ENCODE measurements at places on chromosomes 7 and 10.

GRCh38 chr10:96619796-96620773, 33.3 kb upstream of the TM9SF3 start:
- no peak for DNase-seq

DNA sequence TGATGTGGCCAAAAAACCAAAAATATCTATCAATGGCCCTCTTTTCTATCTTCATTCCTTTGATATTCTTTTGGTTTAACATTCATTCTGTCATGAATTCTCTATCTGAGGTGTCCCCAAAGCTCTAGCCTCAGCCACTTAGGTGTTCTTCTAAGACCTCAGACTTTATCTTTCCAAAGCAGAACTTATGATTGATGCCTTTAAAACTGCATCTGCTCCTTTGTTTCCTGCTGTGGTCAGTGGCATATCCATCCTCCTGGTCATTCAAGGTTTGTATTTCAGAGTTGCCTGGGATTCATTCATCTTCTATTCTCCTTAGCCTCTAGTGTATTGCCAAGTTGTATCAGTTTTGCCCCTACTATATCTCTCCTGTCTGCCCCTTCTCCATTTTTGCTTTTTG, 30.6 kb downstream of the FHIP2A start:
- no peak for DNase-seq

DNA sequence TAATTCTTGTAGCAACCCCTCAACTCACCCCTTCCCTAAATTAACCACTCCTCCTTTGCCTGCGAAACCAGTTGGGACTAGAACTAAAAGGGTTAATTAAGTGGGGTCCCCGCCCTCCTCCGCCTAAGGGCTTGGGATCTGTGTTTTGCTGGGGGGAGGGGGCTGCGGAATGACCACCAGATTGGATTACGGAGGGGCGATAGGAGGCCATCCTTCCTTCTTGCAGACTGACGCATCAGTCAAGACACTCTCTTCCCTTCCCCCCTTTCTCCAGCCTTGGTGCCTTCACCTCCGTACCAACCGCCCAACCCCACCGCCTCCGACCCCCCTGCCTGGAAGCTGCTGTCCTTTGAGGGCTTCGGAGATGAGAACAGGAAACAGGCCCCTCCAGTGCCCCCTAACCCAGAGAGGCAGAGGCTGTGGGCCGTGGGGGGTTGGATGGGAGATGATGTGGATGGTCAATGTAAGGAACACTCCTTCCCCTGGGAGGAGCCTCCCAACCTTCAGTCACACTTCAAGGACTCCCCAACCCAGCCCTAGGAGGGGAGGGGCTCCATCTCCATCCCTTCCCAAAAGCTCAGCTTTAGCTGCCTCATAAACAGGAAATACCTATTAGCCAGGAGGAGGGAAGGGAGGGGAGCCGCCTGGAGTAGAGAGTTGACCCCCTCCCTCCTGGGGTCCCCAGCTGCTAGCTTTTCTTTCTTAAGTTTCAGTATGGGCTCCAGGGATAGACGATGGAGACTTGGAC, 997 bp upstream of the LDB1 start:
- DNase-seq: no peak

DNA sequence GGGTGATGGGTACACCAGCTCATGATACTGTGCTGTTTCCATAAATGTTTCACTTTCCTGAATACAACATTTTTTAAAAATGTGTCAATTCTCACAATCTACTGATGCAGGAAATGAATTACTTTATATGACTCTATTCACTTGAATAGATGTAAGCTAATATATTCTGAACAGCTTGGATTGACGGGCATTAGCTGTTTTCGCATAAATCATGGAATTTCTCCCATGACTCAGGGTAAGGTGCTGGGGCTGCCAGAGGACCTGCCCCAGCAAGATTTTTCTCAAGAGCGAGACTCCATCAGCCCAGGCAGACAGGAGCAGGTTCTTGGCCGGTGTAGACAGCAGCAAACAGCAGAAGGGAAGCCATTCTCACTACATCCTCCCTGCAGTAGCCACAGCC, 107.1 kb downstream of the PFKFB3 start:
- no peak for DNase-seq

- DNase-seq: no peak
Measured at GRCh38 chr7:109552017-109552416, 982.3 kb downstream of the DNAJB9 start.

- no peak for DNase-seq
Measured at GRCh38 chr7:49174396-49174795, 250.0 kb downstream of the CDC14C start.

- DNase-seq: no peak
Measured at GRCh38 chr10:117159390-117159789, 21.3 kb upstream of the VAX1 start.

DNA sequence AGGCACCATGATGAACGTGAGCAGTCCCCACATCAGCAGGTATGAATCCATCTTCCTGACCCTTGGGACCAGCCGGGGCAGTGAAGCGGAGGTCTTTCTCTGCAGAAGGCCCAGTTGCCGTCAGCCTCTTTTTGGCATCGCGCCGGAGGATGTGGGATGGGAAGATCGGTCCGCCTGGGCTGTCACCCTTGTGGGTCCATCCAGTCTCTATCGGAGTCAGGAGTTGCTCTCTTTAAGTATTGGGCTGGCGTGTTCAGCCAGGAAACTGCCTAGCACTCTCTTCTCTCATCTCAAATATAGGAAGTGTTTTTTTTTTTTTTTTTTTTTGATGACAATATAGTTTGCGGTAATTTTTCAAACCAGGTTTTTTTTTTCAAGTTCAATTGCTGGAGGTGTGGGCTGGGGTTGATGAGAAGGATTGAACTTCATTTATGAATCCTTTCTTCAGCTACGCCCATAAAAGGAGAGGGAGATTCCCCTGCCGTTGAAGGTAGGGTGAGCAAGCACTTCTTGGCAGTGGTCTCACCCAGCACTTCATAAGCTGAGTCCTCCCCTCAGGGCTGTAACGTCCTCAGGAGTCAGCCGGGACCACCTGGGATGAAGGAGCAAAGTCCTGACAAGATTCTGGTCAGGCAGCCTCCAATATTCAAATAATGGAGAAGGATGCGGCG, at the start of gene IL2RA:
Gene IL2RA, minus strand, starts transcription at position 267 of the 671 bp plus-strand sequence. Its CDS starts 216 bp downstream, at position 51.
- peak; percentile 58 for DNase-seq

GRCh38 chr7:66078067-66078466, 2.4 kb downstream of the ASL start:
- no peak for DNase-seq

DNA sequence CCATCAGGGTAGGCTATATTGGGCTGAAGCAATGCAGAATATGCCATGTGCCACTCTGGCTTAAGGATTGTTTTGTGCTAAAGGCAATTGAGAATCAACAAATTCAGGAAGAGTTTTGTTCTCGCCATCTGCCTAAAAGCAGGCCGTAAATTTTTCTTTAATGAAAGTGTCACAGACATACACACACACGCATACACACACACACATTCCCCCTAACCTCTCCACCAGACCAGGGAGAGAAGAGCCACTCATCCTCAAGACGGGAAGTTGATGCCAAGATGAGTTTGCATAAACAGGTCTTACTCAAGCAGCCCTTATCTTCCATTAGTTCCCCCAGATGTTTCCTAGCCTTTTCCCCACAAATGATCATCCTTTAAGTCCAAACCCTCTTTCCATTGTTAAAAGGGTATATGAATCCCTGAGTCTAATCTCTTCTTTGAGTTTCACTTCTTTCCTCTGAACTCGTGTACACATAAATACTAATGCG, 59.6 kb upstream of the TRIM24 start:
- no peak for DNase-seq

GRCh38 chr10:100554902-100555301, 19.2 kb downstream of the HIF1AN start:
- DNase-seq: no peak

DNA sequence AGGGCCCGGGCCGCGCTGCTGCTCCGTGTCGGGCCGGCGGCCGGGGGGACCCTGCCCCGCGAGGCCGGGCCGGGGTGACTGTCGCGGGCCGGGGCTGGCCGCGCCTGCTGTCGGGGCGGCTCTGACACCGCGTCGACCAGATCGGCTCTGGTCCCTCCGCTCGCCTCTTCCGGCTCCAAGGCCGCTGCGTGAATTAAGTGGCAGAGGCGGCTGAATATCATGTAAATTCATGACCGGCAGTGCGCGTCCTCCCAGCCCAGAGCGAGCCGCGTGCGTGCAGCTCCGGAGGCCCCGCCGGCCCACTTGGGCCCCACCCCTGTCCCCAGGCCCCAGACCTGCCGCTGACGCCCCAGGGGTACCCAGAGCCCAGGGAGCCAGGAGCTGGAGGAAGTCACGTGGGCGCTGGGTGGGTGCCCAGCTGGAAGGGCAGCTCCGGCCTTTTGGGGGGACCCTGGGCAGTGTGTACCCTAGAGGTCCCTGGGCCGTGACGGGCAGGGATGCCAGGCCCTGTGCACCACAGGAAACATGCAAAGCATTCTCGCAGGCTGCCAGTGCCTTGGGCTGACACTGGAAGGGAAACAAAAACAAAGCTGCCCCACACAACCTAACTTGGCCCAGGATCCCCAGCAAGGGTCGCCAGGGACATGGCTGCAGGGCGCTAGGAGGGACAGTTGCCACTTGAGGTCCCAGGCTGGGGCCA, 584.0 kb upstream of the MKI67 start:
- no peak for DNase-seq

- no peak for DNase-seq
Measured at GRCh38 chr7:985127-985416, 2.1 kb downstream of the CYP2W1 start.

- no peak for DNase-seq
Measured at GRCh38 chr10:129694184-129694583, 227.1 kb downstream of the MGMT start.

DNA sequence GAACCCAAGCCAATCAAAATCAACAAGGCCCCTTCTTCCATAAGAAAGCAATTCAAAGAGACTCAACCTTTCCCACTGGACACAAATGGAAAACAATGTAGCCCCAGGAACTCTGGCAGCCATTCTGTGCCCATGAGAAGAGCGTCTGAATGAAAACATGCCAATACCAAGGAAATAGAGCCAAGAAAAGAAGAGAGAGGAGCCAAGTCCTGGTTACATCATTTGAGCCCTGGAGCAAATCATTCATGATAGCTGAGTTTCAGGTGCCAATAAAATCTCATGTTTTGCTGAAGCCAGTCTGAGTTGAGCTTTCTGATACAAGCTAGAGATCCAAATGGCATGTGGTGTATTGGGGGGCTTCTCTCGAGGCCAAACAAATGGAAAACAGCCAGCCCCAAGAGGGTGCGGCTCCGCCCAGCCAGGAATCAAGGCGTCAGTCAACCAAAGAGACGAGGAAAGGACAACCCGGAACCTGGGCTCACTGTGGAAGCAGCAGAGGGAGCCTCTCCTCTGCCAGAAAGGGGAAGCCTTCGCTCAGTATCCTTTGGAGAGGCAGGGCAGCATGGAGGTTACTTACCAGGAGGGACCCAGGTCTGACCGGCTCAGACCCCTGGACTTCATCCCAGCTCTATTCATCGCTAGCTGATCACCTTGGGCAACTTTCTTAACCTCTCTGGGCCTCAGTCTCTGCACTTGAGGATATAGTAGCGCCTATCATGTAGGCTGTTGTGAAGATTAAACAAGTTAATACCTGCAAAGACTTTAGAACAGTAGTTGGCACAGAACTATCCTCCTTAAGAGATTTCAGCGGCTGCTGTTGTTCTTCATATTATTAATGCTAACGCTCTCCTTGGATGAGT, 61.8 kb downstream of the OAT start:
- DNase-seq: no peak

- DNase-seq: no peak
Measured at GRCh38 chr10:836782-837181, 94.7 kb downstream of the LARP4B start.

DNA sequence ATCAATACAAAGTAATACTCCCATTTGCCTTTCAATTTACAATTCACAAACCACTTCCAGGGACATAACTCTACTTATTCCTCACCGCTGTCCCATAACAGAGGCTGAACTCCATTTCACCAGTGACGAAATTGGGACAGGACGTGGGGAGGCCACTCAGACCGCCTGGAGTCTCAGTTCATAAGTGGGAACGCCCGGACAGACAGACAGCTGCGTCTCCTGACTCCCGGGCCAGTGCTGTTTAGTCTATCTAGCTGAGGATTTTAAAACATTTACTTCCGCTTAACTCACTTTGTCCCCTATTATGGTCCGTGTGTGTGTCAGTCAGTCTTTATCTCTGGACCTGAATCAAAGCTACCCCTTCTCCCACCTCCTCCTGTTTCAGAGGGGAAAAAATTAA, 67.4 kb upstream of the ZNF438 start:
- DNase-seq: no peak

- no peak for DNase-seq
Measured at GRCh38 chr10:49653273-49653929, 26.1 kb upstream of the C10orf53 start.

DNA sequence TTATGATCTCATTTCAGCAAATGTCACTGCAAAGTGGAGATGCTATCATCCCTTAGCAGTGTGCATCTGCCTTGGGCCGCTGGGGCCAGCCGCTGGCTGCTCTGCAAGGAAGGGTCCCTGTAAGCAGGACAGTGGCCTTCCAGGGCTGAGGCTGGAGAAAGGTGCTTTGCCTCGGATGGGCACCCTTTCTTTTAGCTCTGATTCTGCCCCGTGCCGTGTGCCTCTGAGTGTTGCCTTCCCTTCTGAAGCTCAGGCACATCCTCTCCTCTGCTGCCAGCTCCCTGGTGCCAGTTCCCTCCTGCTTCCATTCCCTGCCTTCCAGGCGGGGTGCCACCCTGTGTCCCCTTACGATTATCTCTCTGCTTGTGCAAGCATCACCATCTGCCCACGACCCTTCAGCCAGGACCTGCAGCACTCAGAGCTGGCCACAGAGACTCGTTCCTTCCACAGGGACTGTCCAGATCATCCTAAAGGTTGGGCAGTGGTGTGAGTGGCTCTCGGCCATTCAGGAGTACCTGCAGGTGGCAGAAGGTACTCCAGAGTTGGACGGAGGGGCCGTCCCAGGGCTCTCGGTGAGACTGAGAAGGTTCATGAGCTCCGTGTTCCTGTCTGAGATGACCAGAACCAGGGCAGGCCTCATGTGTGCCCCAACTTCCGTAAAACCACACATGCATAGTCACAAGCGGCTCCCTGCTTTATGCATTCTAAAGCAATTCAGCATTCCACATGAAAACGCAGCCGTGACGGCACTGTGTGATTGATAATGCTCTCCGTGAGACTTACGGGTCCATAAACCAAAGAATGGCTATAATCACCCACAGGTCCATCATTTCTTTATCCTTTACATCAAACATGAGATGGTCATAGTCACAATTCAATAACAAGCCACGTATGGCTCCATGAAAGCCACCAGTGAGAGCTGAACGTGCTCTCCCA, 371.4 kb downstream of the DNAJB6 start:
- DNase-seq: no peak

GRCh38 chr10:63681993-63682697, 160.9 kb downstream of the REEP3 start:
- no peak for DNase-seq

All from CD4-positive, alpha-beta T cell treated with Interleukin-6 at 100 ng/mL for 8 hours (primary cell).